ENCODE measurements at places on chromosomes 11 and 22. TPM values are rescaled to one million over a fixed set of nuclear protein-coding genes. Genes with fewer than 3 reads are reported as not detected.
A peak's percentile ranks its signal among the peaks of the same experiment; 100 is the strongest.

The C22orf42 gene
- not detected for total RNA-seq

DNA sequence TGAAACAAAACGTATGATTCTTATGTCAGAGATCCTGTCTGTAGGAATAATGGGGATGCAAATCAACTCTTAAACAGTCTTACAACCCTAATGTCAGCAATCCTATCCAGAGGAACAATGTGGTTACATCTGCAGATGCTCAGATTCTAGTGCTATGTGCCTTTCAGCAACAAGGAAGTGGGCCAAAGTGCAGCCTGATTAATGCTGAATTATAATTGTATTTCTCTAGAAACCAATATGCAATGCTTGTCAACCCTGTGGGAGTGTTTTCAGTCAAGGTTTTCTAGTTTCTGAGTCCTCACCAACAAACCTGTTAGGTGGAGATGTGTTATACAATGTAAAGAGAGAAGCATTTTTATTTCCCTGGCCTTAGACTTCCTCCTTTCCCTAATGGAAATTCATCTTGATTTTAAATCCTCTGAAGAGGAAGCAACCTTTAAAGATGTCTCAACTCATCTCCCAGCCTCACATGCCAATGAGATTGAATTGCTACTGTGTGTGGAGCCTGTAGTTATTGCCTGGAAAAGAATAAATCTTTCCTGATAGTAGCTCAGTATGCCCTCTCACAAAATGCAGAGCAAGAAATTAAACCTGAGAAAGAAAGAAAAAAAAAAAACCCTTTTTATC, 26.2 kb upstream of the TMEM123 start:
- H3K4me3 ChIP-seq: no peak overlapping the region
- DNase-seq: no peak
- H3K27me3 ChIP-seq: no peaks in the 10 kb centered on the region
- H3K27ac ChIP-seq: peak overlapping the region; percentile 82
- H3K4me1 ChIP-seq: peaks cover 38% of the 10 kb centered on the region

GRCh38 chr11:130515829-130516553, 67.5 kb downstream of the ADAMTS15 start:
- H3K36me3 ChIP-seq: no peaks in the 10 kb centered on the region
- peaks cover 6% of the 10 kb centered on the region for H3K4me1 ChIP-seq
- no peak overlapping the region for H3K4me3 ChIP-seq
- no peak overlapping the region for H3K27ac ChIP-seq
- H3K27me3 ChIP-seq: peaks cover 2% of the 10 kb centered on the region

- H3K36me3 ChIP-seq: no peaks in the 10 kb centered on the region
- H3K4me3 ChIP-seq: no peak overlapping the region
- H3K4me1 ChIP-seq: peaks cover 5% of the 10 kb centered on the region
- no peaks in the 10 kb centered on the region for H3K27me3 ChIP-seq
- no peak overlapping the region for H3K27ac ChIP-seq
- DNase-seq: no peak
Measured at GRCh38 chr11:63931876-63932275, 6.9 kb upstream of the NAA40 start.

DNA sequence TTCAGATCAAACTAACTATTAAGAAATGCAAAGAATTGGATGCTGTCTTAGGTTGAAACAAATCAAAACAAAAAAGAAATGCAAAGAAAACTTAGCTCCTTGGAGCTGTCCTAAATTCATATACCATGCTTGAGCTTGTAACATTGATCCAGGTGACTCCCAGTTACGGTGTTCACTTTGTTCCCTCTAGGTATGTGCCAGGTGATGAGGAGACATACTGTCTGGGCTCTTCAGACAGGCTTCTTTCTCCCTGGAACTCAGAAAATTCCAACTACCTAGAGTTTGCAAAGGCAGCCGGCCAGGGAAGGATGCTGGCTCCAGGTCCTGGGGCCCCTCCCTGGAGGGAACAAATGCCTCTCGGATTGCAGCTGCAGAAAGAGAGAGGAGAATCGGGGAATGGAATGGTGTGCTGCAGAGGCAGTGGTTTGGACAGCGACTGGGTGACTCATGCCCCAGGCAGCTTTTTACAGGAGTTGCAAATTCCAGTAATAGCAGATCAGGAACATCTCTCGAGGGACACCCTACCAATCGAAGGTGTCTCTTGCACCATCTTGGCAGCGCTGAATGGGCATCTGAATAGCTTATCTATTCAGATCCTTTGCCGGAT, 12.3 kb upstream of the ASPHD2 start:
- H3K27ac ChIP-seq: peak overlapping the region; percentile 19
- H3K4me1 ChIP-seq: peaks cover 17% of the 10 kb centered on the region
- peaks cover 30% of the 10 kb centered on the region for H3K27me3 ChIP-seq

GRCh38 chr11:112368381-112368780, 107.7 kb upstream of the PLET1 start:
- H3K27ac ChIP-seq: no peak overlapping the region
- peaks cover 1% of the 10 kb centered on the region for H3K36me3 ChIP-seq
- peaks cover 1% of the 10 kb centered on the region for H3K4me1 ChIP-seq
- peaks cover 19% of the 10 kb centered on the region for H3K27me3 ChIP-seq
- DNase-seq: no peak
- H3K4me3 ChIP-seq: no peak overlapping the region
